ENCODE measurements at places on chromosomes 13 and 19.
A peak's percentile ranks its signal among the peaks of the same experiment; 100 is the strongest.

DNA sequence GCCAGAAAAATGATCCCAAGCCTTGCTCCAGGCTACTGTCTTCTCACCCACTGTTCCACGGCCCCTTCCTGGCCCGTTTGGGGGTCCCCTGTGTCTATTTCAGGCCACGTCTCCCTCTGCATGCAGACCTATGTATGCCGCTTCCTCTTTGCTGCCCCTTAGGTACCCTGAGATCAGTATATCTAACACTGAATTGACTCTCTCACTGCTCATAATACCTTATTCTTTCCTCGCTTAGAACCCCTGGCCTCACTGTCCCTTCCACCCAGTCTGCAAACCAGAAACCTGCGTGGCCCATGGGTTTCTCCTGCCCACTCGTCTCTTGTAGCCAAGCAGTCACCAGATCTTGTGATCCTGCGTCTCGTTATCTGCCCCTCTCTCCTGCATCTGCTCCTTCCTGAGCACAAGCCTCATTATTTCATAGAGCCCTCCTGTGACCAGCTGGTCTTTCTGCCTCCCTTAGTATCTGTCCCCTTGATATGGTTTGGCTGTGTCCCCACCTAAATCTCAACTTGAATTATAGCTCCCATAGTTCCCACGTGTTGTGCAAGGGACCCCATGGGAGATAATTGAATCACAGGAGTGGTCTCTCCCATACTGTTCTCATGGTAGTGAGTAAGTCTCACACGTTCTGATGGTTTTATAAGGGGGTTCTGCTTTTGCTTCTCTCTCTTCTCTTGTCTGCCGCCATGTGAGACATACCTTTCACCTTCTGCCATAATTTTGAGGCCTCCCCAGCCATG, 109.0 kb upstream of the RNF113B start:
- no peak for DNase-seq

DNA sequence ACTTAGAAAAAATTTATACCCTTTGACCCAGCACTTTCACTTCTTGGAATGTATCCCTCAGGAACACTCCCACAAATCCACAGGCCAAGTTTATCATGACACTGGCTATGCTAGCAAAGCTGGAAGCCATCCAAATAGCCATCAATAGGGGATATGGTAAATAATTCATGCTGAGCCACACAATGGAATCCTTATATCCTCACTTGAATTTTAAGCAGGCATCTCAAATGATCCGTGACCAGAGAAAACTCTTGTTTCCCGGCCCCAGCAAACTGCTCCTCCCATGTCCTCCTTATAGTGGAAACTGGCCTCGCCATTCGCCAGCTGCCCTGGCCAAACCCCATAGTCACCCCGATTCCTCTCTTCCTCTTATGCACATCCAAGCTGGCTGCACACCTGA, 37.6 kb downstream of the GRIK5 start:
- no peak for DNase-seq

- DNase-seq, result no peak
These were observed 25.1 kb upstream of the NMRK2 start for GRCh38 chr19:3907626-3908265.

DNA sequence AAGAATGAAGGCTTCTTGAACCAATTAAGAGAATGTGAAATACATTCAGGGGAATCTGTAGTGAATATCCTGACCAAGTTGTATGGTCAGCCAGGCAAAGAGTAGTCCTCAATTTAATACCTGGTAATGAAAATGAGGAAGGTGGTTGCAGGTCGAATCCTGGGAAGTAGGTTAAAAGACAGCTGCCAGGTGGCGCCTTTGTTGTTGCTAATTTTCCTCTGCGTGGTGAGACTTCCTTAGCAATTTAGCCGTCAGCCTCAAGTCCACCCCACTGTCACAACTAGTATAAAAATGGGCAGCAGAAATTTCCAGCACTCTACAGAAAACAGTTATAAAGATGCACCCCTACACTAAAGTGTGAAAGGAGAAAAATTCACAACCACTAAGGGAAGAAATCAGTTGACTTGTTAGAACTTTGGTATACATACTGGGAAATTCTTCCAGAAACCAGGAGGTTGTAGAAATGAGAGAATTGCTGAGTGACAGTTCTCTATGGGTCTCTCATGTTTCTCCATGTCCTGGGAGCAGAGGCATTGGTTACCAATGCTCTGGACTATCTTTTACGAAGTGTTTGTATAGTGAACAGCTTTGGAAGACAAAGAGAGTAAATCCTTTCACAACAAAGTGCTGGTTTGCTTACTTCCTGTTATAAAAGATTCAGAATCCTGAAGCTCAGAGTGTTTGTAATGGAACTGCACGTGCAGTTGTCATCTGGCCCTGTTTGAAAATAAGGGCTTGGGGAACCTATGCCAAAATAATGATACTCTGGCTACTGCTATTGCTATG, 235.9 kb downstream of the NHLRC3 start:
- no peak for DNase-seq

- DNase-seq, result no peak
These were observed 183.8 kb downstream of the KLF5 start for GRCh38 chr13:73242515-73243015.

- no peak for DNase-seq
These were observed 7.8 kb downstream of the ACTMAP start for GRCh38 chr19:40742477-40742876.

GRCh38 chr13:36026531-36026930, 104.7 kb downstream of the DCLK1 start:
- DNase-seq, result no peak

DNA sequence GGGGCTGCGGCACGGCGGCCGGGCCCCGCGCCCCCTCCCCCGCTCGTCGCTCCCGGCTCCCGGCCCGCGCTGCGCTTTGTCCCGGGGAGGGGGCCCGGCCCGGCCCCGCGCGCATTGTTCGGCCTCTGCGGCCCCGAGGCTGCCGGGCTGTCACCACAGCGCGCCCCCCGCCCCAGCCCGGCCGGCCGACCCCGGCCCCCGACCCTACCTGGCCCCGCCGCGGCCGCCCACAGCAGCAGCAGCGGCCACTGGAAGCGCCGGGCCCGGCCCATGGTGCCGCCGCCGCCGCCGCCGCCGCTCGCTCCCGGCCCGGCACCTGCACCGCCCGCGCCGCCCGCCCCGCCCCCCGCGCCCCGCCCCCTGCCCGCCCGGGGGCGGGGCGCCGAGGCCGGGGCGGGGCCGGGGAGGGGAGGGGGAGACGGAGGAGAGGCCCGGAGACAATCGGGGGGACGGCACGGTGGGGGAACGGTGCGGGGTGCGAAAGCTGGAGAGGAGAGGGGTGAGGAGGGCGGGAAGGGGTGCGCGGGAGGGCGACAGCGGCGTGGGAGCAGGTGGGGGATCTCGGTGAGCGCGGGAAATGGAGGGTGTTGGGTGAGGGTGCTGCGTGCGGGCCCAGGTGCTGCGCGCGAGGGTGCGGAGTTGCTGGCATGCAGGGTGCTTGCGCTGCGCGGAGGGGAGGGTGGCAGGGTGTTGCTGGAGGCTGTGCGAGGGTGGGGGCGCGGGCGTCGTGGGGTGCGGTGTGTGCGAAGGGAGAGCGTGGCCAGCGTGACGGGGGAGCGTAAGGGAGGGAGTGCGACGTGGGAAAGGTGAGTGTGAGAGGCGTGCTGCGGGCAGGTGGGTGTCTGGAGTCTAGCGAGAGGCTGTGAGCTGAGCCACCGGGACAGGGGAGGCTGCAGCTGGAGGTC, at the start of gene CADM4:
Gene CADM4 (minus strand): TSS at position 332 of the 905 bp plus-strand sequence. CDS start 60 bp downstream, at position 272.
- DNase-seq, result peak; percentile 49

- DNase-seq, result no peak
These were observed 12.7 kb upstream of the LILRA2 start for GRCh38 chr19:54560881-54561385.

DNA sequence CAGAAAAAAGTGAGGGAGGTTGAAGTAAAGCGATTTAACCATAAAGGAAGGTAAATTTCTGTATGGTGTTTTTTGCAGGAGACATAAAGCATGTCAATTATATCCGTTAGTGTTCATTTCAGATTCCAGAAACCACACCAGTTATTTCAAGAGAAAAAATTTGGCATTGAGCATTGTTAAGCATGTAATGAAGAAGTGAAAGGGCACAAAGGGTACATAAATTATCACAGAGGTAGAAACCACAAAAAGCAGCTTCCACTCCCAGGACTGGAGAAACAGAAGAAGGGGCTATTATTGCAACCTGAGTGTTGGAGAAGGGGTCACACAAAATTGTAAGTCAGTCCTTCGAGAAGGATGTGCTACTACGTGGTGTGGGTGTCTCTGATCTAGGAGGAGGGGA, 72.2 kb upstream of the DACH1 start:
- no peak for DNase-seq

- DNase-seq, result no peak
These were observed 3.9 kb upstream of the PRX start for GRCh38 chr19:40416918-40417642.

- peak; percentile 39 for DNase-seq
These were observed 1.1 kb upstream of the ATP11A start for GRCh38 chr13:112688560-112689302.

DNA sequence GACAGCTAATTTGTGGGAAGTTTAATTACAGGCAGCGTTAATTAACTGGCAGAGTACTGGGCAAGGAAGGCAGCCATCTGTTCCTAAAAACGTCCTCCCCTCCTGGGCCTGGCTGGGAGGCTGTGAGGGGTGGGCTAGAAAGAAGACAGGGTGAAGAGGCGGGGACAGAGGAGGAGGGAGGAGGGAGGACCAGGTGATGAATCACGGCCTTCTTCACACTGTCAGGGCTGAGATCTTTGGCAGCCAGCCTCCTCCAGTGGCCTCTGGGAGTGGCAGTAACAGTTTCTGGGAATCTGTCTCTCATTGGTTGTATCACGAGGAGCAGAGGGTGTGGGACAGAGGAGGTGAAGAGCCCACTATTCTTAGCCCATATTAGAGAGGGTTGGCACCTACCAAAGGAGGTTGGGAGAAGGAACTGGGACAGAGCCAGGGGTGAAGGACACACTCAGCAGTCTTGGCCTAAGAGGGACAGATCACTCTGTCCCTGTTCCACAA, 9.6 kb upstream of the ZNRF4 start:
- DNase-seq, result no peak

DNA sequence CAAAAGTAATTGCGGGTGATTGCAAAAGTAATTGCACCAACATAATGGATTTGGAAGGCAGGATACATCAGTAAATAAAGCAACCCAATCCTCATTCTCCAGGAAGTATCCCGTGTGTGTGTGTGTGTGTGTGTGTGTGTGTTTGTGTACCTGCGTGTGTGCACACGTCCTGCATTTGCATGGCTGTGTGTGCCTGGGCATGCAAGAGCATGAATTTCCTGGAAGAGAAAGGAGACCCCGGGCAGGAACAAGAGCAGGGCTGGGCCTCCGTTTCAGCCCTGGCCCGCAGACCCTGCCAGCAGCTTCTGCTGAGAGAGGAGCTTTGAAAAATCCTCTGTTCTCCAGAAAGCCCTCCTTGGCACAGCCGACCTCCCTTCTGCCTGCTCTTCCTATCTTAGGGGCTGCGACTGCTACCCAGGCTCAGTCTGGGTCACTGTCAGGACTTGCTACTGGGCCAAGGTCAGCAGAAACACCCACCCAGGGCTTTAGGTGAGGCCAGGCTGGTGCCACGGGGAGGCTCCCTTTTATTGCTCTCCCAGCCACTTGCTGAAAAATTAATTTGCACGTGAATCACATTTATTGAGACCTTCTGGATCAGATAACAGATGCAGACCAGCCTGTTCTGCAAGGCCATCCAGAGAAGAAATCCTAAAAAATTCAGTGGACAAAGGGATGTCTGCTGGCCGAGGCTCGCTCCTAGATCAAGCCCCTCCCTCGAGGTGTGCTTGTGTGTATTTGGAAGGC, 258.3 kb downstream of the ZNF536 start:
- no peak for DNase-seq

Measured in activated CD8-positive, alpha-beta memory T cell treated with anti-CD3 and anti-CD28 coated beads, Interleukin-2, amount 50 U/mL, for 4 hours (primary cell).